ENCODE measurements at places on chromosomes 1 and 21.

DNA sequence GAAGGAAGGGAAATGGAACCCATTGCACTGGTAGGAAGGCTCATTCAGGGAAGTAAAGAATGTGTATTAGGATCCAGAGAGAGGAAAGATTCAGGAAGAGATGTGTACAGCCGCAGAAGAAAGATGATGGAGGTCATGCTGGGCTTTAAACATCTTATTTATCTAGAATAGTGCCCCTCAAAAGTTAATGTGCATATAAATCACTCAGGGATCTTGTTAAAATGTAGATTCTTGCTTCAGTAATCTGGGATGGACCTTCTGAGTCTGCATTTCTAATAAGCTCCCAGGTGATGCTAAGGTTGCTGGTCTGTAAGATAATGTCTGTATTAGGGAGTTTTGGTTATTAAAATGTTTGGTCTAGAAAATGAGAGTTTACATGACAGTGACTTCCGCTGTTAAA lies 46.3 kb downstream of the ADGRL2 start:
- no peak for DNase-seq

DNA sequence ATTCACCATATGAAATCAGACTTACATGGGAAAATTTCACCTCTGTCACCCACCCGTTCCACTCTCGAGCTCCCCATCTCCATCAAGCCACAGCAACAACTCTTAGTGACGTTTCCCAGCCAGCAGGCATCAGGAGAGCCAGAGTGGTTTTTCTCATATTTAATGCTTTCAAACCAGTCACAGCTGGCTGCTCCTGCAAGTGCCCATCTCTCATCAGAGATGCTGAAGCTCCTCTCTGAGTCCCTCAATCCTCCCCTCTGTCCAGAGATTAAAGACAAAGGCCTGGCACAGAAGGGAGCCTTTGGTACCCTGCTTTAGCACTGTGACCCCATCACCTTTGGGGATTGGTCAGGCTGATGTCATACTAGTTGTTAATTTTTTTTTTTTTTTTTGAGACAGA lies 277.3 kb downstream of the DNM3 start:
- no peak for DNase-seq

DNA sequence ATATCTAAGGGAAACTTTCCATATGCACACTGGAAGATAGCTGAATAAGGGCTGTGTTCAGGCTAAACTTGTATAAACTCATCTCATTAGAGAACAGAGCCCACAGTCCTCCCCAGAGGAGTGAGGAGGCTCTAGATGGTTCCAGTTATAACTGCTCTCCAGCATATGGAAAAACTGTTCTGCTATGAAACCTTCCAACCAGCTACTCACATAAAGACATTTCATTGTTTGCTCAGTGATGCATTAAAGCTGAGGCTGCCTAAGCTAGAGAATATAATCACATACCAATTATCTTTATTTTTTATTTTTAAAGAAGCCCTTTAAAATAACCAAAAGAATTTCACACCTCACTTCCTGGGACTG lies 13.3 kb downstream of the AHCYL1 start:
- DNase-seq: no peak

- DNase-seq: no peak
These were observed 422.1 kb downstream of the PLPP3 start for GRCh38 chr1:56156971-56157876.

DNA sequence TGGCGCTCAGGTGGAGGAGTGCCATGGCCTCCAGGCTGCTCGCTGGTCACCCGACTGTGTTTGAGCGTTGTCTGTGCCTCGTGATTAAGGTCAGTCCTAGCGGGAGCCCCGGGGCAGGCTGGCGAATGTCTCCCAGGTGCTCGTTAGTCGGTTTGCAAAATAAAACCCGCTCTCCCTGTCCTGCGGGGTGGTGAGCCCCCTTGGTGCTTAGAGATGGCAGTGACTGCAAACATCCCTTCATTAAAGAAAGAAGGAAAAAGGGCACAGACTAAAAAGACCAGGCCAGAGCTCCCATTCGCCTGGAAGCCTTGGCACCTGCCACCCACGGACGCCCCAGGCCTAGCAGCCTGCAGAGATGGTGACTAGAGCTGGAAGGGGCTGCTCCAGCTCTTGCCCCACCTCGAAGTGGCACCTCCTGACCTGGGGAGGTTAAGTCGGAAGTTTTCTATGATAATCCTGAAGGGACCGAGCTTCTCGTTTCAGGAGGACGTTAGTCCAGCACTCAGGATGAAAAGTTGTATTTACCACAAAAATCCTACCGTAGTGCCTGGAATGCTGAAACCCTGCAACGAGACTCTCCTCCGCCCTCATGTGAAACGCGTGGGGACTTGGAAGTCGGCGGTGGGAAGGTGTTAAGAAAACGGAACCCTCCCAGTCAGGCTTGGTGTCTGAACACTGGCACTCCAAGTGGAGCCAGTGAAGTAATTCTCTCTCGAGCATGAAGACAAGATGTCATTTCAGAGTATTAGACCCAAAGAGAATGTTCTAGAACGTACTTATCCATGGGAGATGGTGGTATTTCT lies 24.6 kb downstream of the RIPK4 start:
- no peak for DNase-seq

DNA sequence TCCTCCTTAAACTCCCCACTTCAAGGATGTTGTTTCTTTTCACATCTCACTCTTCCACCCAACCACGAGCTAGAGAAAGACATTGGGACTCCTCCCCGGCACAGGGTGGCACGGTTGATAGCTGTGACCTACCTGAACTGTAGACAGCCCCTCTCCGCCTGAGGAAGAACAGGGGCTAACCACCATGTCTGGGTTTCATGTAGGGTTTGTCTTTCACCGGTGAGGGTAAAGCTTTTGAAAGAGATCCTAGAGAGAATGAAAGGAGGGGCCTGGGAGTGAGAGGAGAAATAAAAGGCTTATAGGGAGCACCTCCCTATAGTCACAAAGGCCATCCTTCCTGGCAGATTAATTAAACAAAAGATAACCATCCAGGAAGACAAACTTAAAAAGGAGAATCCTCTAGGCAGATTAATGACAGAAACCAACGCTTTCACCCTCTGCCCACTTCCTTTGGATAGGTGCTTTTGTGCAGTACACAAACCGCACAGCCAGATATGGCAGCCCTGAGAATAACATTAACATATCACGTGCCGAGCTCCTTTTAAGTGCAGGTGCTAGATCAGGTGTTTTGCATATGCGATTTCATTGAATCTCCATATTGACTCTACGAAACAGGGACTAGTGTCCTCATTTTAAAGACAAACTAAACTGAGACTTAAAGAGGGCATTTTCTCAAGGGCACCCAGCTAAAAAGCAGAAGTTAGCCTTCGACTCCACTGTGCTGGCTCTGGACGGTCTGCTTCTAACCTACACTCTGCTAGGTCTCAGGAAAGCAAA lies 178.1 kb upstream of the RUNX1 start:
- DNase-seq: no peak

- peak; percentile 60 for DNase-seq
These were observed 120.7 kb downstream of the CNIH3 start for GRCh38 chr1:224736619-224737352.

DNA sequence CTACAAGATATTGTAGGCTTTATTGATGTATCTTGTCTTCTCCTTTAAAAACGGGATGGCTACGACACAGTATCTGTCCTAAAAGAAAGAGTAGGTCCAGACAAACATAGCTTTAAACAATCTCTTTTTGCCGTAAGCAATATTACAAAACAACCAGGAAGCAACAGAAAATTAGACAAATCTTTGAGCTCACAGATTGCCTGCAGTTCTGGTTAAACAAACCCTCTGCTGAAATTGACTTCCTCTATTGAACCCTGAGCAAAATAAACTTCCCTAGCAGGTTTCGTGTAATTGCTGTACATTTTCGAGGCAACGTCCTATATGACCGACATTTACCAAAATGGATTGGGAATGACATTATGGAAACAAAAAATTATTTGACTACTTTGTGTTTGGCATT lies 50.6 kb downstream of the CHML start:
- DNase-seq: no peak

GRCh38 chr1:50488876-50489275 lies 65.6 kb upstream of the DMRTA2 start:
- DNase-seq: no peak

- no peak for DNase-seq
These were observed 671.4 kb upstream of the ADGRL2 start for GRCh38 chr1:81129366-81129765.

GRCh38 chr1:27138927-27139326 lies 16.0 kb downstream of the SLC9A1 start:
- no peak for DNase-seq

DNA sequence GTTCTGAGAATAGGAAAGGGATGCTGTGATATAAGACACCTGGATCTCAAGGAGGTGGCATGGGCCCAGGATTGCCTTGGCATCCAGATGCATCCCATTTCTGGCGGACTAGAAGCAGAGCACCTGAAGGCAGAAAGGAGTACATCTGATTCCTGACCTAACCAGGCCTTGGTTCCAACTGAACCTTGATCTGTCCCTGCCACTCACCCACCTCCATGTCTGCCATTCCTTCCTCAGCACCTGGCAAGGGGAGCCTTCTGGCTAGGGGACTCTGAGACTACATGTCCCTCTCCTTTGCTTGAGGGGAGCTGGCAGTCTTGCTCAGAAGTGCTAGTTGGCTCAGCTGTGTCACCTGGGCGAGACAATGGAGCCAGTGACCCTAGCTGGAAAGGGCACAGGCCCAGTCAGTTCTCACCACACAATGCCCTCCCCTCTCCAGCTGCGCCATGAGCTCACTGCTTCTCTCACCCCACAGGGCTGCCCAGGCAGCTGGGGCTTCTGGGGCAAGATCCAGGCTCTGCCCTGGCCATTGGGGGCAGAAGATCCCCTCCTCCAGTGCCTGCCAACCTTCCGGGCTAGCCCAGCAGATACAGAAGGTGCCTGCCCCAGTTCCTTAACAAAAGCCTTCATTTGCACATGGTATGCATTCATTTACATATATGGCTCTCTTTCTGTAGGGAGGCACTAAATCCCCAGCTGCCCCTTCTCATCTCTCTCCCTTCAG lies 2.9 kb downstream of the IGSF8 start:
- no peak for DNase-seq

GRCh38 chr1:118254491-118255425 lies 69.7 kb upstream of the SPAG17 start:
- DNase-seq: no peak

DNA sequence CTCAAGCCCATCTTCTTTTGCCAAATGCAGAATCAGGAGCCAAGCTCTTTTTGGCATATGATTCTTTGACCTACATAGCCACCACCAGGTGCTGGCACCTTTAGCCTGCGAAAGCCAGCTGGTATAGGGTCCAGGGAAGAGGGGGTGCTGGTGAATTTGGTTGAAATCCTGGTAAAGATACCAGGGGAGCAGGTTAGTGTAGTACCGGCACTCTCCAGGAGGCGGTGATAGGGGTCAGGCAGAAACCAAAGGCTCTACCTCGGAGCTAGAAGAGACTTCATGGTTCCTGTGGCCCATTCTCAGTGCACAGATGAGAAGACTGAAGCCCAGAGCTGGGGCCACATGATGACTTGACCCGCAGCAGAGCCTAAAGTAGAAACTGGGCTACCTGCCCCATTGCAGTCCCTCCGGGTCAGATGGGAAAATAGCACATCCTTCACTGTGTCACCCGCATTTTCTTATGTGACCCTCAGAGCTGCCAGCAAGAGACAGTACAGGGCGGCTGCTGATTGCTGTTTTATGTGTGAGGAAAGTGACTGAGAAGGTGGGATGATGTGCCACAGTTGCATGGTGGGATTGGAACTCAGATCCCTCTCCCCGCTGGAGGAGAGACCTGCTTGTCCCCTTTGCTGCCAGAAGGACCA lies 36.0 kb upstream of the IL19 start:
- DNase-seq: peak; percentile 74

DNA sequence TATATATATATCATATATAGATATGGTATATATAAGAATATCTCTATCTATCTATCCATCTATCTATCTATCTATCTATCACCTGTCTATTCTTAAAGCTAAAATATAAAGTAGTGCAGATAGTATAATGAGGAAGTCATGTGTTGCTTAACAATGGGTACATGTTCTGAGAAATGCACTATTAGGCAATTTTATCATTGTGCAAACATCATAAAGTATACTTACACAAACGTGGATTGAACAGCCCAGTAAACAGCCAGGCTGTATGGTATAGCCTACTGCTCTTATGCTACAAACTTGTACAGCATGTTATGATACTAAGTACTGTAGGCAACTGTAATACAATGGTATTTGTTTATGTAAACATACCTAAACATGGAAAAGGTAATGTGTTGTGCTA lies 621.0 kb upstream of the NCAM2 start:
- DNase-seq: no peak

DNA sequence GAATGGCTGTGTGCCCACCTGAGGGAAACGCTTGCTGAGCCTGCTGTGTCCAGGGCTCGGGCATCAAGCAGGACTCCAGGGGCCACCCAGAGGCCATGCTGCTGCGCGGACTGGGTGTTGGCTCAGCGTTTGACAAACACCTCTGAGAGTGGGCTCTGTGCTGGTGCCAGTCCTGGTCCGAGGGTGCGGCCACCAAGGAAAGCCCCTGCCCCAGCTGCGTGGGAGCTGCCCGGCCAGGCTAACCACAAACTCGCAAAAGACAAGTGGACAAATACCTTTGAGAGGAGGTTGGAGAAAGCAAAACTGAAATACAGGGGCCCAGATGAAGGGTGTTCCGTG lies 65.6 kb upstream of the TTC34 start:
- DNase-seq: no peak

DNA sequence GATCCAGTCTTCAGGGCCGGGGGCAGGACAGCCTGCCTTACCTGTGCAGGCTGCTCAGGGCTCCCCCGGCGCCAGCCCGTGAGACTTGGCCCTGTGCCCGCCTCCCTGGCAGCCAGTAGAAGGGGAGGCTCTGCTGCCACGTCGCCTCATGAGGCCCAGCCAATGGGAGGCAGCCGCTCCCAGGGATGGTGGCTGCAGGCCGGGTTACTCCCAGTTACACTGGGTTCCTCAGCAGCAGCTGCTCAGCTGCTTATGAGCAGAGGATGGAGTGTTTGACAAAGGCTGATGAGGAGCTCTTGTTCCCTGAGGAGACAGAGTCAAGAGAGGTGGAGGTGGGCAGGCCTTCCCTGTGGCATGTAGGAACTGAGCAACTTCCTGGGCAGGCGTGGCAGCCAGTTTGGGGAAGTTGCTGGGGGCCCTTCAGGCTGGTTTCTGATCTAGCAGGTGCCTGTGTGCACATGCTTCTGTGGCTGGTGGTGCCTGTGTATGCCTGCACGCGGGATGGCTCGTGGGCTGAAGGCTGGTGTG lies 5.5 kb downstream of the MFSD2A start:
- DNase-seq: no peak

DNA sequence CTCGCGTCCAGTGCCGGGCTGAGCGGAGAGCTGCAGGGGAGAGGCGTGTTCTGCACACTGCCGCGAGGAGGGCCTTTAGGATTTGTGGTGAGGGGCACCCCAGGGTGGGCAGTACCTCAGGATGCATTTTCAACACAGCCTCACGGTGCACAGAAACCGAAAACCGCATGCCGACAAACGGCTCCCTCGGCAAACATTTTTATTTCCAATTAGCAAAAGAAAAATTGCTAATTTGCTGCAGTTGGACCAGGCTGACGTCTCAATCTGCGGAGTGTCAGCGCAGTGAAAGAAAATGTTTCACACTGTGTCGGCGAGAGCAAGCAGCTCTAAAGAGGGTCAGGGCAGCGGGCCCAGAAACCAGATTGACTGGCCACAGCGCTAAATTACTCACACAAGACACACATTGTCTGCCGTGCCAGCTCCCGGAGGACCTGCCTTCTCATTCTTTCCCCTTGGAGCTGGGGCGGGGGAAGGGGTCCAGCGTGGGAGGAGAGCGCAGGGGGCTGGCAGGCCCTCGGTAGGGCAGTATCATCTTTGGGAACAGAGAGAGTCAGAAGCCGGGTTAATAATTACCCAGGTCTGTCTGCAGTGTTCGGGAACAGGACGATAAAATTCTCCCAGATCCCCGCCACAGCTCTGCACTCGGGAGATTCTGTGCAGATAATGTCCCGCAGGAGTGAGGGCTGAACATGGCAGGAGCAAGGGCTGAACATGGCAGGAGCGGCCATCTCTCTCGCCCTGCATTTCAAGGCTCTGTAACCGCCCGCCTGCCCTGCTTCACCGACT lies 150.2 kb downstream of the PRDM16 start:
- DNase-seq: no peak
